ENCODE measurements at places on chromosomes 3 and 15.

DNA sequence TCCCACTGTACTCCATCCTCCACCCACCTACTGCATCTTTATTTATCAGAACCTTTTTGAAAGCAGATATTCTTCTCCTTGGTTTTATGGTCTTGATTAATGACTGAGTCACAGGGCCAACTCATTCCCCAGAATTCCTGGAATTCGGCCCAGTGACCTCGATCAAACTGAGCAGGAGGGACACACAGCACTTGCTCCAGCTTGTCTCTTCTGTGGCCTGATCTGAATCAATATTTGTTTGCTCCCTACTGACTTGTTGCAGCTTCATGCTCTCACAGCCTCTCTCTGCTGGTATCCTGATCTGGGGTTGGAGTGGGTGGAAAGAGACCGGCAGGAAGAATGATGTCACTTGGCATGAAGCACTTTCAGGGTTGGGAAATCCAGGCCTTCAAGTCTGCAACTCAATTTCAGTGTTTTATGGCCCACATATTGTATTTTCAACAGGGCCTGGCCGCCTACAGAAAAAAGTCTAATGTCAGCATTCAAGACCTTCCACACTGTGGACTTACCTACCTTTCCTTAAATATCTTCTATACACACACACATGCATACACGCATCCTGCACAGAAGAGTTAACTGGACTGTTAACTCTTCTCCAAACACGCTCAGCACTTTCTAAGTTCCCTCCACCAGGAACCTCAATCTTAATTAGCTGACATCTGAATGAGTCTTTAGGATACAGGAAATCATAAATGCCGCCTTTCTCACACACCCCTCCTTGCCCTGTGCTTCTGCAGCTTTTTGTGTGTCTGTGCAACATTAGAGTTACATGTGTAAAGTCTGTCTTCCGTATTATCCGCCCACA lies 4.6 kb downstream of the ANXA2 start:
- DNase-seq, result peak; percentile 95

DNA sequence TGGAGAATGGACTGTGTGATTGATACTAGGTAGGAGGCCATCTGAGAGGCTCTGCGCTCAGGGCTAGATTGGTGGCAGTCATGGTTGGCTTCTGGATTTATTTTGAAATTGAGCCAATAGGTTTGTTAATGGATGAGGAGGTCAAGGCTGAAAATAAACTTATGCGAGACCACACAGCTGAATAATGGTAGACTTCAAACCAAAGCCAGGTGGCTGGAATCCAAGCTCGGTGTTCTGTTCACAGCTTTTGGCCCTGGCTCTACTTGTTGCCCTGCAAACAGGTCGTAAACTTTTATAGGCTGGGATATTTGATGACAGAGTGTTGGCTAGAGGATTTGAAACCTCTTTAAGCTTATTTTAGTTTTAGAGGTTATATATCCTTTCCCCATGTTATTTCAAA lies 160.4 kb downstream of the CHL1 start:
- no peak for DNase-seq

- DNase-seq, result peak; percentile 55
Measured at GRCh38 chr3:52798978-52799476, 4.4 kb downstream of the ITIH3 start.

DNA sequence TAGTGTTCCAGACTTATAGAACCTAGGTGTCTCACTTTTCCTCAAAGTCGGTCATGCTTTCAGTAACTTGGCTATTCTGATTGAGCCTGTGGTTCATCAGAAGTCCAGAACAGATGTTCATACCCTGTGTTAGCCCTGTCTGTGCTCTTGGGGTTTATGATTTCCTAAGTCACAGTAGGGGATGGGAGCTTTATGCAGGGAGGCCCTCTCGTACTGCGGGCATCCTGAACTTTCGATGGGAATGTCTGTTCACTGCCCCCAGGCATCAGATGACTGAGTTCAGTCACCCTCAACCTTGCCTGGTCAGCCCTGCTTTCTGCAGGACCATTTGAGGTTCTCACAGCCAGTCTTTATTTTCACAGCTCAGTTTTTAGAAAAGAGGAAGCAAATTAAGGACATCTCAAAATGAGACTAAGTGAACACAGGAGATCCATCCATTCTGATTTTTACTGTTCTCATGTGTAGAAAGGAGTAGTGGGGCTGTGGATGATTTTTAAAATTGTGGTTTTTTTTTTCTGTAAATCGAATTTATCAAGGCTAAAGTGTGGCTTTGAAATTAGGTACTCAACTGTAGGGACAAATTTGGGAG lies 71.3 kb downstream of the CMTM8 start:
- no peak for DNase-seq

GRCh38 chr15:63063164-63063756 lies 20.7 kb downstream of the TPM1 start:
- no peak for DNase-seq

DNA sequence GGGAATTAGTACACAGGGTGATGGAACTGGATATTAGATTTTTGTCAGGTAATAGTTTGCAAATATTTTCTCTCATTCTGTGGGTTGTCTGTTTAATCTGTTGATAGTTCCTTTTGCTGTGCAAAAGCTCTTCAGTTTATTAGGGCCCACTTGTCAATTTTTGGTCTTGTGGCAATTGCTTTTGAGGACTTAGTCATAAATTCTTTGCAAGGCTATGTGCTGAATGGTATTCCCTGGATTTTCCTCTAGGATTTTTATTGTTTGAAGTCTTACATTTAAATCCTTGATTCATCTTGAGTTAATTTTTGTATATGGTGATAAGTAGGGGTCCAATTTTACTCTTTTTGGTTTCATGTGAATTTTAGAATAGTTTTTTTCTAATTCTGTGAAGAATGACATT lies 111.3 kb downstream of the ARRDC4 start:
- no peak for DNase-seq

GRCh38 chr3:23653647-23654525 lies 151.9 kb upstream of the UBE2E1 start:
- DNase-seq, result no peak

- DNase-seq, result no peak
Measured at GRCh38 chr15:81653259-81653658, 279.2 kb upstream of the TMC3 start.

DNA sequence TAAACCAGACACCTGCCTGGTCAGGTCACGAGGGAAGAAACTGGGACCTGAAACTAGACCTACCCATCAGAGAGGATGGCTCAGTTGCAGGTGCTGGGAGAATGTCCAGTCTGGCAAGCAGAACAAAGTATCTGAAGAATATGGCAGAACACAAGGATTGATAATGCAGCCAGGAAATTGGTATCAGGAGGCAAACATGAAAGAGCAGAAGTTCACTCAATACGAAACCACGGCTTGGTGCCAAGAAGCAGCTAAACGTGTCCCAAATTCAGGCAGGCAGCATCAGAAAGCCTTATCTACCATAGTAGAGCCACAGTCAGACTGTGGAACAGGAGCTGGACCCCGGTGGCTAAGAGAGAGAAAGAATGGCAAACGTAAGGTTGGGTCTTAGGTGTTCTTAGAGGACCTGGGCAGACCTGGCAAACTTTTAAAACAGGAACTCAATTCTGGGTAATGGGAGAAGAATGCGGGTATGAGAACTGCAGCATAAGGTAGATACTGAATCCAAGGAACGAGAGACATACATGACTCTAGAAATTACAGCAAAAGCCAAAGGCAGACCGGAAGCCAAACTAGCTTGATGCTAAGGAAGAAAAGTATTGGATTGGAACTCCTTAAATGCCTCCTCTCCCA lies 169.0 kb upstream of the NECTIN3 start:
- DNase-seq, result no peak

DNA sequence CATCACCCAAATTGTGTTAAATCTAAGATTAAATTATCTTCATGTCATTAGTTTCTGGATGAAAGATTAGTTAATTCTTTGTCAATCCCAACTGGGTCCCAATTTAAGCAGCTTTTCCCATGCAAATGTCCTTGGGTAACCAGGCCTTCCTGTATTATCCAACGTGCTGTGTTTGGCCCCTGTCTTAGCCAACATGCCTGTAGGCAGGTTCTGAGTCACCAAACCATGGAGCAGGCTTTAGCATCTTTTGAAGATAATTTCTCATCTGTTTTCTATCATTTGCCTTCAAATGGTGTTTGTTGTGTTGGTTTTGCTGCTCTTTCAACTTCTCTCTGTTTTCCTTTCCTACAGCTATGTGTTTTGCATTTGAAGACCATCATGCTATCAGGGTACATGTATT lies 216.2 kb downstream of the ITPR1 start:
- DNase-seq, result peak; percentile 11

- DNase-seq, result peak; percentile 76
Measured at GRCh38 chr15:62068071-62068809, 1.5 kb downstream of the C2CD4A start.

- DNase-seq, result no peak
Measured at GRCh38 chr3:14122301-14122700, 2.4 kb downstream of the CHCHD4 start.

GRCh38 chr15:79190093-79190492 lies 92.4 kb upstream of the ANKRD34C start:
- DNase-seq, result no peak

GRCh38 chr3:42505849-42506410 lies 3.5 kb downstream of the VIPR1 start:
- no peak for DNase-seq

DNA sequence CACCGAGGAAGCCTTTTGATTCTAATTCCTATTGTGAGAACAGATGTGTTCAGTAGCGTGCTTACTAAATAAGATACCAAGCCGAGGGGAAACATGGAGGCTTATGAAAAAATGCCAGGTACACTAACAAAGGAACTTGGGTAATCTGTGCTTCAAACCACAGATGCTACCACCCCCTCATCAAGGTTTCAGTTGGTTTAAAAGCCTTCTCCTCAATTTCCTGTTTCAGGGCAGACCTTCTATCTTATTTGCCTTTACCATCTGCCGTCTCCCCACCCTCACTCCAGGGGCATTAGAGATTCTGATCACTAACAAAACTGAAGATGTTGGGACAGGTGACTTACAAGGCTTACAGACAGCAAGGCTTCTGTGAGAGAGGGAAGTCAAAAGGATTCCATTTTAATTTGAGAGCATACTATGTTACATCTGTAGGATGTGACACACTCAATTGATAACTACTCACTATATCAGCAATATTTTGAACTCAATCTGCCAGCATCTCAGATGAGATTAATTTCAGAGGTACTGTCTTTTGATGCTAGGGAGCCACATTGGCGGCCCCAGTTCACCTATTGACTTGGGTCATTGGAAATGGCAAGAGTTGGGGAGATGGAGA lies 60.6 kb upstream of the PLCL2 start:
- DNase-seq, result no peak

- no peak for DNase-seq
Measured at GRCh38 chr3:176780766-176781165, 416.5 kb downstream of the TBL1XR1 start.

DNA sequence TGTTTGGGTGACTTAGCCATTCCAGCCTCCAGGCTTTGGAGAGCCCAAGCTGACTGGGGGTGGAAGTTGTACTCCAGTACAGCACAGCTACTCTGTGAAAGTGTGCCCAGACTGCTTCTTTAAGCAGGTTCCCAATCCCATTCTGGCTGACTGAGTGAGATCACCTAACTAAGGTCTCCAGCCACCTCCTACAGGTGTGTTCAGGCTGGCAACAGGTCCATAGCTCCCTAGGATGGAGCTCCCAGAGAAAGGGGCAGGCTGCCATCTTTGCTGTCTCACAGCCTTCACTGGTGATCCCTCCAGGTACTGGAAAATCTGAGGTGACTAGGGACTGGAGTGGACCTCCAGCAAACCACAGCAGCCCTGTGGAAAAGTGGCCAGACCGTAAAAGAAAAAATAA lies 445.3 kb upstream of the KCNMB2 start:
- DNase-seq, result no peak

DNA sequence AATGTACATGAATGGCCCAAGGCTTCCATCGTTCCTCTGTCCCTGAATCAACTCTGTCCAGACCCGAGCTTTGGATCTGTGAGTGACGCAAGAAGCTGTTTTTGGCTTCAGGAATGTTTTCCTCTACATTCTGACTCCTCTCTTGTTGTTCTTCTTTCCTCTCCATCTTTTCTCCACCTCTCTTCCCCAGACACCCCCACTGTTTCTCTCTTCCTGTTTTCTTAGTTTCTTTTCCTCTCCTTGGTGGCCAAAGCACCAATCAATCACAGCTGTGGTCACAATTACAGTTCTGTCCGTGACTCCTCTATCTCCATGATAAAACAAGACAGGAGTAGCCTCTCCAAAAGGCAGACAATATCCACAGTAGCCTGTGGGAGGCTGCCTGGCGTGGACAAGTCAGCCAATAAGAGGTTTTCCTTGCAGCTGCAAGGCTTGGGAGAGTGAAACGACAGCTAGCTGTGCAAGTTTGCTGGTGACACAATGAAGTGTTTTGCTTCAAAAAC lies 4.9 kb upstream of the TMEM212 start:
- peak; percentile 68 for DNase-seq

GRCh38 chr3:97960993-97961766 lies 11.1 kb downstream of the RIOX2 start:
- no peak for DNase-seq

DNA sequence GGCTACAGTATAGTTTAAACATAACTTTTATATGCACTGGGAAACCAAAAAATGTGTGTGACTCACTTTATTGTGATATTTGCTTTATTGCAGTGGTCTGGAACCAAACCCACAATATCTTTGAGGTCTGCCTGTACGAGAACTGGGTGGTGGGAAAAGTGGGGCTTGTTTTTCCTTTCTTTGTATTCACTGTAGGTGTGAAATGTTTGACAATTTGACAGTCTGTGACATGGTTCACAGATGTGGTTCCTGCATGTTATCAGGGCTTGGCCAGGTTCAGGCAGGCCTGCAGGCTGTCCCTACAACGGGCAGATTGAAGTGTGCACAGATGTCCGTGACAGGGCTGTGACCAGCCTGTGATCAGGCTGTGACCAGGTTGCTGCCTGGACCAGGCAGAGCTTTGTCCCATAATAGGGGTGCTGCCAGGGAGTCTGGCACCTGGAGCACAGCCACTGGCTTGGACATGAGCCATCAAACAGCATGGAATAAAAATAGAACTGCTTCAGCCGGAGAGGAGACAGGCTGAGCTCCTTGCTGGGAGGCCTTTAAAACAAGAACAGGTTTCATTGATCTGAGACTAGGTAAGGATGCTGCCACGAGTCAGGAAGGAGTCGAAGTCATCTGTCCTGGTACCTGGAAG lies 61.0 kb downstream of the KLF13 start:
- no peak for DNase-seq

GRCh38 chr3:177491296-177492032 lies 294.2 kb upstream of the TBL1XR1 start:
- DNase-seq, result peak; percentile 16

GRCh38 chr15:93093765-93094164 lies 4.8 kb upstream of the RGMA start:
- no peak for DNase-seq

All from suppressor macrophage (primary cell).